IMR-90 (cell line): ENCODE measurements at places on chromosomes 5 and 9.
A peak's percentile ranks its signal among the peaks of the same experiment; 100 is the strongest.

DNA sequence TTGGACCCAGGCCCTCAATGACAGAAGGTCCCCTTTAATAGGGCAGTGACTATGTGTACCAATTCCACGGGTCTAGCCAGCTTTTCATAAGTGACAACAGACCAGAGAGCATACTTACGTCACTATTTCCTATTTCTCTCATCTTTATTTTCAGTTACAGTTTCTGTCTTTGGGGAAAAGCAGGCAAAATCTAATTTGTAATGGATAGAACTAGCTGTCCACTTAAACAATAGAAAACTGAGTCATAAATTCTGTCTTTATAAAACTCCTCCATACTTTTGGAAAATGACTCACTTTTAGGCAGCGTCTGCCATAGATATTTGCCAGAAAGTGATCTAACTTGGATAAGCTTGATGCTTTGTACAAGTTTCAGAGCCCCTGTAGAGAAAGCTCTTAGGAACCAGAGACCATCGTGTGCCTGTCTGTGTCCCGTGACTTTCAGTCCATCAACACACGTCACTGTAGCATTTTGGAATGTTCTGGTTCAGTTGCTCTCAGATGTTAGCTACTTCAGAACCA is 101.9 kb downstream of the F2RL2 start:
- DNase-seq, result peak; percentile 26

DNA sequence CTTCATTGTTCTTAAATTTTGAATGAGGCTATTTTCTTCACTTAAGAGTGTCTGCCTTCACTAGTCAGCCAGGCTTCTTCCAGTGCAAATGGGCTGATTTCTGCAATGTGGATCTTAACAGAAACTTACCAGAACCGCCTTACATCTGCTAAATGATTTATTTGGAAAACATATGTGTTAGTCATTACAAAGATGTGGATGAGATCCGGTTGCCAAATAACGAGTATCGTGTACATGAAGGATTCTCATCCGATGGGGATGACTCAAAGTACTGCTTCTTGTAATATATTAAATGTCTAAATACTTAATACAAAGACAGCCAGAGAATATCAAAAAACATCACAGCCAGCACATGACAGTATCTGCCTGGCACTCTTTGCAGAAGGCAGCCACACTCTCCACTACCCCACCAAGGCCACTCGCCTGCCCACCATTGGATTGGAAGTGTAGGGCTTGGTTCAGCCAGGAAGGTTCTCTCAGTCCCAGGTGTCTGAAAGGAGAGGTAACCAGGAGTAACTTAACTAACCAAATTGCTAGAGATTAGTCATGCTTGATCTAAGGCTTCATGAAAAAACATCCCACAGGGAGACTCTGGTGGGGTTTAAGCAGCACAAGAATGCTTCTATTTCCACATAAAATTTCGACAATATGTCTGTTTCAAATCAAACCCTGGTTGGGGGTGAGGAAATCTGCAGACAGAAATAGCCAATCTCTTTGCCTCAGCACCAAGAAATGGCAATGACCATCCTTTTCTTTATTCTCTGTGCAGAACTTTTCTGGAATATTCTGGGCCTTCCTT is 174.8 kb downstream of the GADD45G start:
- DNase-seq, result no peak

DNA sequence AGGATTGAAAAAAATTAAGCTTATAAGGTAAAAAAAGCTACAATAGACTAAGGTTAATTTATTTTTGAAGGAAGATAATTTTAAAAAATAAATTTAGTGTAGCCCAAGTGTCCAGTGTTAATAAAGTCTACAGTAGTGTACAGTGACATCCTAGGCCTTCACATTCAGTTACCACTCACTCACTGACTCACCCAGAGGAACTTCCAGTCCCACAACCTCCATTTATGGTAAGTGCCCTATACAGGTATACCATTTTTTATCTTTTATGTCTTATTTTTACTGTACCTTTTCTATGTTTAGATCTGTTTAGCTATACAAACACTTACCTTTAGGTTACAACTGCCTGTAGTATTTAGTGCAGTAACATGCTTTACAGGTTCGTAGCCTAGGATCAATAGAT is 79.8 kb upstream of the ZNF462 start:
- DNase-seq, result no peak

DNA sequence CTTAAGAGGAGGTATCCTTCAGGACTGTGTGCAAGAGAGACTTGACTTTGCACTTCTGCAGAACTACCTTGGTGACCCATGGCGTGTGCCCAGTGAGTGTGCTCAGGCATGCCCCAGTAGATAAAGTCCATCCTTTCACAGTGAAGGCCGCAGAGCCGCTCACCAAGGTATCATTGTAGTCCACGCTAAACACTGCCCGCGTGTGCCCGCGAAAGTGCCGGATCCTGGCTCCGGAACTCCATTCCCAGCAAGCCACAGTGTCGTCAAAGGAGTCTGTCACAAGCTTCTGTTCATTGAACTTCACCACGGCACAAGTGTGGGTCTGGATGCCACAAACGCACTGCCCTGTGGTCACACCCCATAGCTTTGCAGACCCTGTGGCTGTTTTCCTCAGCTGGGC is 3.3 kb upstream of the GRM6 start:
- no peak for DNase-seq

DNA sequence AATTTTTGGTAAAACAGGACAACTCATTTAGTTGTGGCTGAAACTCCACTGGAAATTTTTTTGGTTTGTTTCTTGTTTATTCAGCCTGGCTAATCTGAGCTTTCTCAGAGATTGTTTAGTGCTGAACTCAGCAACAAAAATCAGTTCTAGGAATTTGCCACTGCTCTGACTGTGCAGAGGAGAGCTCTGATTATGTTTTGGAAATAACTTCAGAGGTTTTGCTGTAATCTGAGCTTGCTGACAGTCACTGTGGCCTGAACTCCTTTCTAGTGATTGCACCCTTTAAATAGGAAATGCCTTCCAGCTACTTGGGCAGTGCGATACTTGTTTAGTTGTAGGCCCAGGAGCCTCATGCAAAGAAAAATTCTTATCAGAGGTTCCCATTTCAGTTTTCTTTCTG is 60.2 kb downstream of the OSTF1 start:
- peak; percentile 95 for DNase-seq

DNA sequence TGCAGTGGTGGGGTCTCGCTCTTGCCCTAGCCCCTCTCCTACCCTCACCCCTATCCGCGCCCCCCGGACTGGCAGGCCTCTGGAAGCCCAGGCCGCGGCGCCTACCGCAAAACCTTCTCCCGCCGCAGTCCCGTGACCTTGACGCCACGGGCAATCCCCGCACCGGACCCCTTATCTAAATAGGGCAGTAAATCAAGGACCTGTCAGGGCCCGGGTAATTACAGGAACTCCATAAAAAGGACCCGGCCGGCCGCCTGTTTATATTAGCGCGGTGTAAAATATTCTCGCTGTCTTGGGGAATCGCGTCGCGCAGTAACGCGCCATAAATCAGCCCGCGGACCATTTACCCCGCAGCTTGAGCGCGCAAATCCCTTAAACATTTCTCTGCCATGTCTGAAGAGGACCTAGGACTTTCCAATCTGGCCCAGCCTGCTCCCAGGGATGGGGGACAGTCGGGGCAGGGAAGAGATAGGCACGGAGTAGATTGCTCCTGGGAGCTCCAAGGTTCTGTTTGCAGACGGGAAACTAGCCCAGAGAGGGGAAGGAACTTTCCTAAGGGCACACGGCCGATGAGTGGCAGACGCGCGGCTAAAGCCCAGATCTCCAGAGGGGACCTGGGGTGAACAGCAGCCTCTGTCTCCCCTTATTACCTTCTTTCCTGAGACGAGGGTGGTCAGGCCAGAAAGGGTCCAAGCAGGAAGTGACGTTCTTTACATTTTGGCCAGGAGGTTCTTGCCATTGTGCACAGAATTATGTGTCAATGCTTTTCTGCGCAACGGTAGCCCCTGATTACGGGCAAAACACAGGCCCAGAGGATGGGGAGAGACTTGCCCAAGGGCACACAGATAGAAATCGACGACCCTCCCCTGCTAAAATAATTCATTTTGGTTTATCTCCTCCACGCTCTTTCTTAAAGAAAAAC is 4.8 kb upstream of the HAND1 start:
- no peak for DNase-seq

GRCh38 chr5:139667001-139667729 is 19.0 kb downstream of the CXXC5 start:
- no peak for DNase-seq

DNA sequence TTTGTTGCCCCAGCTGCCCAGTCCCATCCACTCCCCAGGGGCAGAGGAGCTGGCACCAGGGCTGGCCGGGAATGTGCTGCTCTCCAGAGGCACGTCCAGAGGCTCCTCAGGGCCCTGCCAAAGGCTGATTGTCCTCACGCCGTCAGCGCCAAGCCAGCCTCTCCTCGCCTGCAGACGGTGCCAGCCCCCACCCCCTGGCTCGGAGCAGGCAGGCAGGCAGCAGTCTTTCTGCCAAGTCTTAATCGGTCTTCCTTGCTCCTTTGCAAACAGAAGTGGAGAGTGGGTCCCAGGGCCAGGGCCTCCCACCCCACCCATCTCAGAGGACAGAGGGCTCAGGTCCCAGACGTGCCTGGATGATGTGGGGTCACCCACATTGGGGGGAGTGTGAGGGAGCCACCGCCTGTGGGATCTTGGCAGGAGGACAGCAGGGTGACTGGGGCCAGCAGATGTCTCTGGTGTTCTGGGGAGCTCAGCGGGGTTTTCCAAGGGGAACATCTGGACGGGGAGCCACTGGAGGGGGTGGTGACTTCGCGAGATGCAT is 36.3 kb downstream of the FAM163B start:
- no peak for DNase-seq

GRCh38 chr5:149030392-149030791 is 32.5 kb downstream of the SH3TC2 start:
- peak; percentile 93 for DNase-seq

DNA sequence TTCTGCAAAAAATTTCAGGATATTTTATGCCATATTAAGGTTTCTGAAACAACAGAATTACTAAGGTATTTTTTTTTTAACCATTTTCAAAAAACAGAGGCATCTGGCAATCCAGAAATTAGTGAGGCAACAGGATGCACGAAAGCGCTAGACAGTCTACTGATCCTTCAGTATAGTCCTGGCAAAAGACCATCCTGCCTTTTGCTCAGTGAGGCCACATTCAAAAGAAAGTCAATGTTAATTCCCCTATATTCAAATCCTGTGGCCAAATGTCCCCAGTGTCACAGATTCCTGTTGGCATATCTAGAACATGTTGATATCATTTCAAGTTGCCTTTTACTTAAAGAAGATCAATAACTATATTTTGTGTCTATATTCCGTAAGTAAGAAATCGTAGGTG is 13.1 kb upstream of the NFIB start:
- DNase-seq, result no peak

GRCh38 chr5:172420235-172420939 is 33.9 kb downstream of the SH3PXD2B start:
- DNase-seq, result peak; percentile 94
